SJSA1 (cell line): ENCODE measurements at places on chromosomes 16 and 17. TPM values are rescaled to one million over a fixed set of nuclear protein-coding genes. Genes with fewer than 3 reads are reported as not detected.

Gene TXNL4B
- 11.7 and 26.0 TPM in 2 replicates for total RNA-seq

Gene ACTG1
- total RNA-seq = 9,784 and 9,807 TPM in 2 replicates

Gene NTN1
- 22.7 and 22.8 TPM in 2 replicates for total RNA-seq

Gene KRTAP2-4
- total RNA-seq = not detected in 2 replicates

Gene ZNF469
- total RNA-seq = 2.0 and 3.6 TPM in 2 replicates

Gene AKAP10
- 18.2 and 19.0 TPM in 2 replicates for total RNA-seq

Gene ANKFN1
- 0.32 TPM in 1 of 2 replicates, not detected in the other for total RNA-seq

DNA sequence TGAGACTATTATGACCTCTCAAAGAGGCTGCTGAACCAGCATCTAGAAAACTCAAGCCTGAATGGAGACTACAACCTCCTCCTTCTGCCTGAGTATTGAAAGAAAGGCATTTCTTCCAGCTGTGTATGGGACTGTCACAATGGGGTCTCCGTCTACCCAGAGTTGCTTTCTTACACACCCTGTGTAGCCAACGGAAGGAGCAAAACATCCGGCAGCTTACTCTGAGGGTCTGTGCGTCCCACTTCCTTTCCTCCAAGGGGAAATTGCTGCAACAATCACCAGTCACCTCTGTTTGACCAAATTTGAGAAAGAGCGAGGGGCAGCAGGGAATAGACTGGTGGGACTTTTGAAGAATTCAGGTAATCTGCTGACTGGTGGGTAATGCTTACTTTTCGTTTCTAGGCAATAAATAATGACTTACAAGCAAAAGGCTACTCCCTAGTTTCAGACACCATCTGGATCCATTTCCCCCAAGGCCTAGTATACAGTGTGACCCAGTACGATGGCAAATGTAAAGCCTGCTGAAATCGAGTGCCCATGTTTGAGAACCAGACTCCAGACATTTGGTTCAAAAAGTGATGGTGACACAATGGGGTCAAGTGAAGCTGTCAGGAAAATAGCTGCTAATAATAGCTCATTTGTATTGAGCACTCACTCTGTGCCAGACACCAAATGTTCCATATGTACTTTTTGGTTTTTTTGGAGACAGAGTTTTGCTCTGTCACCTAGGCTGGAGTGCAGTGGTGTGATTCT lies 81.7 kb downstream of the YPEL2 start:
- DNase-seq = no peak

DNA sequence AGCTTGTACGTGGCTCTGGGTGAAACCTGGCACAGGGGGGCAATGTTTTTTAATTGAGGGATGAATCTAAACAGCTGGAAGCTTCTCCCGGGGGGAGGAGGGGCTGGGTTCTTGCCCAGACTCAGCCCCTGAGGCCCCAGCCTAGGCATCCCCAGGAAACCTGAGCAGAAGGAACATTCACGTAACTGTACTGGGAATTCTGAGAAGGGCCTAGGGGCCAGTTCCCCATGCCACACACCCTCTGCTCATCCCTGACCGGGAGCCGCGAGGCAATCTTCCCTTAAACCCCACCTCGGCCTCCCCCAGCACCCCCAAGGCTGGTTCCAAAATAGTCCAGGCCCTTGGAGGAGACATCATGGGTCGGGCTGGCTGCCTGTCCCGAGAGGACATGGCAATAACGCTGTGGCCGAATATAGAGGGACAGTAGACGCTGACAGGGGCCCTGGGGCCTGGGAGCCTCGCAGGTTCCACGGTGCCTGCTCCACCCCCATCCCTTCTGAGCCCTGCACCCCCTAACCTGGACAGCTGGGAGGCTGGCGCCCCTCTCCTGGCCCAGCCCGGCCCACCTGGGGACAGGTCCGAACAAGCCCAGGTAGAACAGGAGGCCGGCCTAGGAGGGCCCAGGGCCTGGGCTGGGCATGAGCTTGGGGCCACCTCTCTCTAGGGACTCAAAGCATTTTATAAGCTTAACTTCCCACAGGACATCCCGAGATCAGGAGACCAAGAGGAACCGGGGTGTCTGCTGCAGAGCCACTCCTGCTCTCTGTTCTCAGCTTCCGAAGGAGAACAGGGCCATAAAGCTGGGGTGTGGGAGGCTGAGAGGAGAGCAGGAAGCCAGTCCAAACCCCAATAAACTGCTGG lies 83.2 kb upstream of the TOB1 start:
- DNase-seq = no peak

GRCh38 chr17:82405051-82405450 lies 13.1 kb upstream of the HEXD start:
- no peak for DNase-seq

DNA sequence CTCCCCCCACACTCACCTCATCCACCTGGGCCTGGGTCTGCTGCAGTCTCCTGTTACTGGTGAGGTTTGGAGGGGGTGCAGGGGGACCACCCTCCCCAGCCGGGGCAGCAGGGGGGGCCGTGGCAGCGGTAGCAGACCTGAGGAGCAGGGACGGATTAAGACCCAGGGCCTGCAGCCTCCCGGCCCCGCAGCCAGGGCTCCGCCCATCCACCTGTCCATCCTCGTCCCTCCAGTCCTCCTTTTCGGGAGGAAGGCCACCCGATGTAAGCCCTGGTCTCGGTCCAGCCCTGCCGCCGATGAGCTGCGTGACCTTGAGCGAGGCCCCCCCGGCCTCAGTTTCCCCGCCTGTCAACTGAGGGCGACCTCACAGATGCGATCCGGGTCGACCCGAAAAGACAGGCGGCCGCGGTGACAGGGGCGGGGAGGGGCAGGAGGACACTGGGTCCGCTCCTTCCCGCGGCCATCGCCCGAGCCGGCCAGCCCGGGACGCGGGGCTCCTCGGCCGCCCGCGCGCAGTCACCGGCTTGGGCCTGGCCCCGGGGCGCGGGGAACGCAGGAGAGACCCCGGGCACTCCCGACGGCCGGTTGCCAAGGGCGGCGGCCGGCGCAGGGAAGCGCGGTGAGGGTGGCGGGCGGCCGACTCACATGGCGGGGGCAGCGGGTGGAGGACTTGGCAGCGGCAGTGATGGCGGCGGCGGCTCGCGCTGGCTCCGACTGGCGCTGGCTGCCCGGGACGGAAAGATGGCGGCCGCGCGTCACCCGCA lies at the start of gene VAMP2:
TSS of gene VAMP2 (minus strand) at position 716 of the 764 bp plus-strand sequence. CDS start at position 647, 69 bp downstream.
- peak; percentile 38 for DNase-seq

DNA sequence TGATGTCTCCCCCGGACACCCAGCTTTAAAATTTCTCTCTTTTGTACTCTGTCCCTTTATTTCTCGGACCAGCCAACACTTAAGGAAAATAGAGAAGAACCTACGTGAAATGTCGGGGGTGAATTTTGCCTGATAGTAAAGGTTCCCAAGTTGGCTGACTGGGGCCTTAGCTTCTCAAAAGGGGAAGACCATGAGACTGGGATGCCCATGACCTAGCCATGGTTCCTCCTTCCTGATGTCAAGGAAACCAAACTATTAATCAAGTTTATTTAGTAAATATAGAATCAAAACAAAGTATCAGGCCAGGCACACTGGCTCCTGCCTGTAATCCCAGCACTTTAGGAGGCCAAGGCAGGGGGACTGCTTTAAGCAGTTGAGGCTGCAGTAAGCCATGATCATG lies 2.4 kb upstream of the EIF1 start:
- DNase-seq = no peak

DNA sequence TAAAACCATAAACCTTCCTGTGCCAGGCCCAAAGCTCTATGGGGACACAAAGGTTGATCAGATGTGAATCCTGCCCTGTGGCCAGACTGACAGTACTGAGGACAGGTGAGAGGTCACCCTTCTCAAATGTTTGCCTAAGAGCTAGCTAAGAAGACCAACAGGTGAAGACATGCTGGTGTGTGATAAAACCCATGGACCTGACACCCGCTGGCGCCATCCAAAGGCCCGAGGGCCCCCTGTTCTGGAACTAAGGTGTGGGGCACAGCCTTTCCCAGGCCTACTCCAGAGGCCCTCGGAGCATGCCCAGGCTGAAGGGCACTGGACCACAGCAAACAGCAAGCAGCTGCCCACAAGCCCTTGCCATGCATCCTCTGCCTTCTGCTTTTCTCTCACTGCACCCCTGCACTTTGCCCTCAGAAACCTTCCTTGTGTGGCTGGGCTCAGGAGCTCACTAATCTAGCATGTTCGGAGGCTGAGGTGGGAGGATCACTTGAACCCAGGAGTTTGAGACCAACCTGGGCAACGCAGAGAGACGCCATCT lies 5.2 kb upstream of the CDK3 start:
- DNase-seq = no peak

- DNase-seq = no peak
These were observed 39.3 kb upstream of the YPEL2 start for GRCh38 chr17:59292174-59292523.

GRCh38 chr17:2179615-2180295 lies 123.8 kb downstream of the SMG6 start:
- peak; percentile 66 for DNase-seq

DNA sequence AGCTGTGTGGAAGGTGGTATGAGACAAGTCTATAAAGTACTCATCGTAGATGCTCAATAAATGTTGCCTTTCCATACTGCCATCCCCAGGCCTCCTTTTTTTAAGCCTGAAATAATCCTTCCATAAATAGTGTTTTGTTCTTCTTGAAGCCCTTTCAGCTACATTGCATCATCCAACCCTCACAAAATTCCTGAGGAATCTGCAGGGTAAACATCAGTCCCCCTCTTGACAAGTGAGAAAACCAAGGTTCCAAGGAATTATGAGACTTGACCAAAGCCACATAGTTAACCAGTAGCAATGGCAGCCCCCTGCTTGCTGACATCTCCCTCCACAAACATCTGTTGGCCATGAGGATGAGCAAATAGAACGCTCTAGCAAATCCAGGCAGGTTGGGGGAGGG lies 89.7 kb upstream of the CCL1 start:
- no peak for DNase-seq

DNA sequence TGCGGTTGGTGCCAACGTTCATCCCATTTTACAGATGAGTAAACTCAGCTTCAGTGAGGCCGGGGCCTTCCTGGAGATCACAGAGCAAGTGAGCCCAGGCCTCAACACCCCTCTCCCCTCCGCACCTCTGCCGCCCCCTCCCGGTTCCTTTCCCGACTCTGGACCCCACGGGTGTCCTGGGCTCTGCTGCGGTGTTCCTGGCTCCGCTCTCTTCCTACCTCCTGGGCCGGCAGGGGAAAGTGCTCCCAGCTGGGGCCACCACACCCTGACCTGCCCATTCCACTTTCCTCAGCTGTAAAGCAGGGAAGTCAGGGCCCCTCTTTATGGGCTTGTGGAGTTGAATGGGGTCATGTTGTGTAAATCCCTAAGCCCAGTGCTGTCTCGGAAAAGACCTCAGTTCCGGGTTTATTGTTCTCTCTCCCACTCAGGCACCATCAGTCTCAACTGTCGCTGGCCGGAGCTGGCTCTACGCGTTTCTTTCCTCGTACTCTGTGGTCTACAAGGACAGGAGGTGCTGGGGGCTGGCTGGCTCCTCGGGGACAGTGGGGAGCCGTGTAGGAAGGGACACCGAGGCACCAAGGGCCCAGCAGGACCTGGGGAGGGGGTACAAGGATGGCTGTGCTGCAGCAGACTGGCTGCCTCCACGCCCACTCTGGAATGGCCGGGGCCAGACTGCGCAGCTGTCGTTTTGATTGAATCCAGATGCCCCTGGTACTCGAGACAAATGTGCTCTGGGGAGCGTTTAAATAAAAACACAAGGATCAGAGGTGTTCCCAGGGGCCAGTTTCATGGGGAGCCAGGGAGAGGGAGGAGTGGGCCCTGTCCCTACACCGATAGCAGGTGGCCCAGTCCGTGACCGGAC lies 21.7 kb upstream of the ACSF3 start:
- DNase-seq = no peak

DNA sequence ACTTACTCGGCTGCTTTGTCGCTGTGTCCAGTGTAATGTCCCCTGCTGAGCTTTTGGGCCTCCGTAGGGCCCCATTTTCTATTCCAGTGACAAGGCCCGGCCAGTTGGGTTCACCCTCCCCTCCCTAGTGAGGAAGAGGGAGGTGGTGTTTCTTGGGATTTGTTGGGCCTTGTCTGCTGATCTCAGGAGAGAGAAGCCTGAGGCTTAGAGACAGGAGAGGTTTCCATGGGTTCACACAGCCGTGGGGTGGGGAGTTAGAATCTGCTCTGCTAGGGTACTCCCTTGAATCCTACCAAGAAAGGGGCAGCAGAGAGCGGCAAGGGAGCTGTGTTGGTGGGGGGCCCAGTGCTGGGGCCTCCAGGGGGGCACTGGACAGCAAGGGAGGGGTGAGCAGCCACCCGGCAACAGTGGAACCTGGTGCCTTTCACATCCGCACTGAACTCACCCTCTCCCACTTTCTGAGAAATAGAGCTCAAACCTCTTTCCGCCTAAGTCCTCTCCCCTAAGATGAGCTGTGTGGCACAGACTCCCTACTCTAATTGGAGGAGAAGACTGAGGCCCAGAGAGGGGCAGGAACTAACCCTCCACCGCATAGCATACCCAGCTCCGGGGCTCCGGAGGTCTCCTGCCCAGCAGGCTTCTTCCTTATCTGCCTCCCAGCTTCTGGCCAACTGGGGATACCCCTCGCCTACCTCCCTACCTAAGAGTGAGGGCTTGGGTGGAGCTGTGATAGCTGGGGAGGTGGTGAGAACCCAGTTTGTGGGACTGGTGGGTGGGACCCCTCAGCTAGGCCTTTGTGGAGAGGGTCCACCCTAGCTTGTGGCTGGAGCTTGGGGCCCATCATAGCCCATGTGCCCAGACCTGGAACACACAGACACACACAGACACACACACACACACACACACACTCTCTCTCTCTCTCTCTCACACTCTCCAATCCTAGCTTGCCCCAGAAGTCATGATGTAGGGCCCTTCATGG lies 6.8 kb downstream of the TBKBP1 start:
- no peak for DNase-seq

- no peak for DNase-seq
These were observed 26.6 kb downstream of the LIG3 start for GRCh38 chr17:35006961-35007360.

DNA sequence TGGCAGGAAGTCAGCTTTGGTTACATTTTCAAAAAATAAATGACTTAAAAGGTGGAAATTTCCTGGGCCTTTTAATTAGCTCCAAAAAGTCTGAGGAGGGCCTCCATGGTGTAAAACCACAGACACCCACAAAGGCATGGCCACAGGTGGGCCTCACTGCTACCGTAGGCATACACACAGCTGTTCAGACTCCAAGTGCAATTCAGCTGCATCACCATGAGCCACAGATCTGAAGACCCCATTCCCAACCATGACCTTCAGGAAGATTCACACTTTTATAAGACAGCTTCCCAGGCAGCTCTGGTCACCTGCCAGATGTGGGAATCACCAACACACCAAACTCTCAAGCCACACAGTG lies 20.6 kb downstream of the CSNK2A2 start:
- no peak for DNase-seq

GRCh38 chr17:69412251-69412671 lies 2.2 kb upstream of the MAP2K6 start:
- DNase-seq = no peak

- no peak for DNase-seq
These were observed 130.9 kb downstream of the RAB11FIP4 start for GRCh38 chr17:31522284-31522931.

- no peak for DNase-seq
These were observed 11.8 kb downstream of the CYB5B start for GRCh38 chr16:69435977-69436820.

GRCh38 chr17:75808549-75808904 lies 23.9 kb downstream of the UNK start:
- no peak for DNase-seq

- no peak for DNase-seq
These were observed 618 bp downstream of the CCDC78 start for GRCh38 chr16:725463-726187.

GRCh38 chr17:81422776-81423697 lies 27.8 kb downstream of the BAHCC1 start:
- DNase-seq = peak; percentile 99

- no peak for DNase-seq
These were observed 52.7 kb upstream of the ZNF629 start for GRCh38 chr16:30839523-30840227.

- DNase-seq = no peak
These were observed 381 bp upstream of the HSD11B2 start for GRCh38 chr16:67430504-67430976.
